ENCODE measurements at places on chromosomes 3 and 15.

DNA sequence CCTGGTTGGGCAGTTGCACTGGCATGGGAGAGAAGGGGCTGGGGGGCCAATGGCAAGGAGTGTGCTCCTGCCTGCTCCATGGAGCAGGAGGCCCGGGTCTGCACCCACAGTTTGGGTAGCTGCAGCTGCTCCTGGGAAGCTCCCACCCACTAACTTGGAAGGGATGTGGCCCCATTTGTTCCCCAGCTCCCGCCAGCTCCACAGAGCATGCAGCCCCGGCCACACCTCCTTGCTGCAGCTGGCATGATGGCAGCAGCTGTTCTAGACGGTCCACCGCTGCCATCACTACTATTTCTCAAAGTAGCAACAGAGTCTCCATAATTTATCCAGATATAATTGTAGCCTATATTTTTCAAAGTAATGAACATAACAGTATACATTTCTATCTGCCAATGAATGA is 65.8 kb downstream of the PIK3CB start:
- no peak for DNase-seq

GRCh38 chr15:70198441-70199123 is 100.9 kb upstream of the TLE3 start:
- no peak for DNase-seq

DNA sequence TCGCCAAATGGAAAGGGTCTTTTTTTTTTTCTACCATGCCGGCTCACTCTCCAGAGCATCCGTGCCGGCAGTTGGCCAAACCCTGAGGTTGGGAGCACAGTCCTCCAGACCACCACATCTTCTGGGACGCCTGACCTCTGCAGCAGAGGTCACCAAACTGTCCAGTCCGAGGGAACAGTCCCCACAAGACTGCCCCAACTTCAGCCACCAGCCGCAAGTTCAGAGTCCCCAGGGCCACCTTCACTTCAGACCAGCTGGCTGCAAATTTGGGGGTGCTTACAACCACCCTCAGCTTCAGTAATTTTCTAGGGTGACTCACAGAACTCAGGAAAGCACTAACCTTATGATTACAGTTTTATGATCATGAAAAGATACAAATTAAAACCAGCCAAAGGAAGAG is 28.9 kb downstream of the PLA2G4D start:
- no peak for DNase-seq

GRCh38 chr3:21792176-21792575 is 41.2 kb upstream of the ZNF385D start:
- no peak for DNase-seq

DNA sequence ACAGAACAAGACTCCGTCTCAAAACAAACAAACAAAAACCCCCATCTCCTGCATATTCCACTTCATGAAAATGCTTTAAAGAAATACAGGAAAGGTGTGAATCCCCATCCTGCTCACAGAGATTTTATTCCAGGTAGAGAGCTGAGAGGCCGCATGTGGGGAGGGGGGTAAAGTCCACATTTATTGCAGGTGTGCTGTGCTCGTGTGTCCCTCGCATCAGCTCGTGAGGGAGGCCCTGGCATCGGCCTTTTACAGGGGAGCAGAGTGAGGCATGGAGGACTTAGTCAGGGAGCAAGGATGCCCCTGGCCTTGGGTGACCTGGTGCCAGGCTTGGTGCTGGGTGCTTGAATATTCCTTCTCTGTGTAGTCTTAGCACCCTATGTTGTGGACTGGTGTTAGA is 413.5 kb upstream of the C2CD4B start:
- no peak for DNase-seq

DNA sequence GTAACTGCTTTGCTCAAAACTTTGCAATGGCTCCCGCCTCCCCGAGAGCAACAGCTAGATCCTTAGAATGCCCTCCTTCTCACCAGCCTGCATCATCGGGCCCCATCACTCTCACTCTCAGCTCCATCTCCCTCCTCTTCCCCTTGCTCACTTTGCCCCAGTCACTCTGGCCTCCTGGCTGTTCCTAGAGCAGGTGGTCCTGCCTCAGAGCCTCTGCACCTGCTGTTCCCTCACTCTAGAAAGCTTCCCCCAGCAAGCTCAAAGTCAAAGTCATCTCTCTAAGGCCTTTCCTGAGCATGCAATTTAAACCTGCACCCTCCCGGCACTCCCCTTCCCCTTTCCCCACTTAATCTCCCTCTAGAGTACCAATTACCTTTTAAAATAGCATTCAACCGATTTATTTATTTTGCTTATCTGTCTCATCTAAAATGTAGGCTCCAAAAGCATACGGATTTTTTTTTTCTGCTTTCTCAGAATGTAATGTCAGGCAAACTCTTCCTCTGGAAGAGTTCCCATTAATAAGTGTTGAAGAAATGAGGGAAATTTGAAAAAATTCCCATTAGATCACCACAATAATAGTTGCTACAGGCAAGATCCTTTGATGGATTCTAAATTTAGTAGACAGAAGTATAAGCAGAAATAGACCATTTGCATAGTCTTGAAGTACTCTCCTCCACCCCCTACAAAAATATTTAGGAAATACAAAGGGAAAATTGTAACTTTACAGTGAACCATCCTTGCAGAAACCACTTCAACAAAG is 15.9 kb upstream of the HES1 start:
- DNase-seq = no peak

- no peak for DNase-seq
Observed at GRCh38 chr3:146838221-146838620, 233.1 kb upstream of the PLSCR5 start.

GRCh38 chr3:106371971-106372805 is 503.4 kb upstream of the CBLB start:
- no peak for DNase-seq

DNA sequence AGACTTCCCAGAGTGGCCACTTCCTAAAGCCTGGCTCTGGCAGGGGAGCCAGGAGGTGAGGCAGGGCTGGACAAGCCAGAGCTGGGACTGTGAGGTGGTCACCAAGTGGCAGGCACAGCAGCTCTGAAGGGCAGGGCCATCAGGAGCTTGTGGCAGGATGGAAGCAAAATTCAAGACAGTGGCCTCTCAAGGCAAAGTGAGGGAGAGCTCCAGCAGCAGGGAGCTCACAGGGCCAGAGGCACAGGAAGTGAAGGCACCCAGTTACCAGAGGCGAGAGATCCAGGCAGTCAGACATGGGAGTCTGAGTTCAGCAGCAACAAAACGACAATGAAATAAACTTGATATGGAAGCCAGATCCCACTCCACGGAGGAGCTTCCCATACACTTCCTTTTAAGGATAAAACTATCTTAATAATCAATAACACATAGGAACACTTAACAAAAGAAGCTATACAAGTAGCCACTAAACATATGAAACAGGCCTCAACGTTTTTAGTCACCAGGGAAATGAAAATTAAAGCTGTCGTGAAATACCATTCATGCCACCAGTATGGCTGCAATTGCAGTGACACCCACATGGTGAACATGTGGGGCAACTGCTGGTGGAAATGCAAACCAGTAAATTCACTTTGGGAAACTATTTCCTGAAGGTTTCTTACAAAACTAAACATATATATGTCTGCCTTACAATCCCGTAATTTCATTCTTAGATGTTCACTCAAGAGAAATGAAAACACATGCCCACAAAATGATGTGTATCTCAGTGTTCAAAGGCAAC is 35.4 kb upstream of the TMEM158 start:
- DNase-seq = no peak

DNA sequence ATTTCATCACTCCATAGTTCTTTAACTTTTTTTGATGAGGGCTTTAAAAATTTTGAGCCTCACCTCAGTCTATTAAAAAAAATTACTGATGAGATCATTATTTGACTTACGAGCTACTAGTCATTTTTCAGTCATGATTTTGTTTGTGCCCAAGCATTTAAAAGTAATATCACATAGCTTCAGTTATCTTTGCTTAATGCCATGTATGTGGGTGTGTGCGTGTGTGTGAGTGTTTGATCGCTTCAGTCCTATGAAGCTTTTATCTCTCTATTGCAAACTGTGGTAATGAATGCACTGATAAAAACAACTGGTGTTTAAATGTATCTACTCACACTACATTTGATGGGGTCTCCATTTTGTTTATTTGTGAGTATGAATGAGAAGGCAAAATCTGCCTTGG is 49.8 kb downstream of the RSRC1 start:
- DNase-seq = no peak

DNA sequence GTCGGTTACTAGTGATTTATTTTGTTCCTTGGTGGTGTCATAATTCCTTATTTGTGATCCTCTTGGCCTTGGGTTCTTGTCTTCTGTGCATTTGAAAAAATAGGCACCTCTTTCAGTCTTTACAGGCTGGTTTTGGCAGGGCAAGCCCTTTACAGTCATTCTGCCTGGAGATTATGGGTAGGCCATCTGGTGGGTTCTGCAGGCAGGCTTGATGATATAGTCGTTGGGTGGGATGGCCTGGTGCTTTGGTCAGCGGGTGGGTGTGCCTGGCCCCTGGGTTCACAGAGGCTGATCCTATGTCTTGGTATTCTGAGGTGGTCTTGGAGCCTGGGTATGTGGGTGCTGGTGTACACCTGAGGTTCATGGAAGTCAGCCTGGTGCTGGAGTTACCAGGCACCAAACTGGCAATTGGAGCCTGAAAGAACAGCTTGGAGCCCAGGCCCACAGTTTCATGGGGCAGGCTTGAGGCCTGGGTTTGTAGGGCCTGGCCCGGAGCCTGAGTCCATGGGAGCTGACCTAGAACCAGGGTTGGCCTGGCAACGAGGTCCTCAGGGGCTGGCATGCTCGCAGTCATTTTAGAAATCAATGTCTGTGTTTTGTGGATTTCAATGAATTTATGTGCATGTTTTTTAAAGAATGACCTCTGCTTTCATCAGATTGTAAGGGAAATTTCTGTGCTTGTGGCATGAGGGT is 63.3 kb downstream of the DOCK3 start:
- DNase-seq = no peak

- no peak for DNase-seq
Observed at GRCh38 chr3:129467932-129468331, 27.9 kb downstream of the IFT122 start.

- no peak for DNase-seq
Observed at GRCh38 chr3:29145360-29145759, 135.5 kb upstream of the RBMS3 start.

- DNase-seq = no peak
Observed at GRCh38 chr15:50166216-50166615, 15.8 kb upstream of the SLC27A2 start.

DNA sequence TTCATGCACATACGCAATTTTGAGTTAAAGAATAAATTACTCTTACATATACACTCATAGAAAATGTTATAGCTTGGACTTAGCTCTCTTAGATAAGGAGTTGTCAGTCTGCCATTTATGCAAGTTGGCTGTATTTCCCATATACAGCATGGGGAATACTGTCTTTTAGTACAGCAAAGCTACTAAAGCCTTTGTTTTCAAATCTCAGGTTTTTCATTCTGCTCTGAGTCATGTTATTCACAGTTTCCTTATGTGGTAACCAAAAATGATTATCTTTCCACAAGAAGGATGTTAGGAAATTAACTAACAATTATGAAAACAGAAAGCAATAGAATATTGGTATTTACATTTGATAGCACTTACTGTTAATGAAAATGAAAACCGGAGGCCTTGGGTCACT is 4.3 kb upstream of the TIPARP start:
- DNase-seq = no peak

DNA sequence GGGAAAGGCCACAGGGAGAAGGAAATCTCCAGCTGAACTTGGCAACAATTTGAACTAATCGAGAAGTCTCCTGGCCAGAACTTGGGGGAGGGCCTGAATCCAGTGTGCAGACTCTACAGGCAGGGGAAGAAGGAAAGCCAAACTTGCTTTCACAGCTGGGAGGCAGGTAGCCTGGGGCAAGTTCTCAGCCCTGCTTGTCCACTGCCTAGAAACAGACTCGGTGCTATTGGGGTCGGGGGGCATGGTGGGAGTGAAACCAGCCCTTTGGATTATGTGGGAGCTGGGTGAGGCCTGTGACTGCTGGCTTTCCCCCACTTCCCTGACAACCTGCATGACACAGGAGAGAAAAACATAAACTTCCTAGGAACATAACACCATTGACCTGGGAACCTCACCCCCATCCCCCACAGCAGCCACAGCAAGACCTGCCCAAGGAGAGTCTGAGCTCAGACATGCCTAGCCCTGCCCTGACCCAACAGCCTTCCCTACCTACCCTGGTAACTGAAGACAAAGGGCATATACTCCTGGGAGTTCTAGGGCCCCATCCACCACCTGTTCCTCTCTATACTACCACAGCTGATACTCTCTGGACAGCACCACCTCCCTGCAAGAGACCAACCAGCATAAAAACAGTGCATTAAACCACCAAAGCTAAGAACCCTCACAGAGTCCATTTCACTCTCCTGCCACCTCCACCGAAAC is 103.7 kb upstream of the MNS1 start:
- DNase-seq = no peak

DNA sequence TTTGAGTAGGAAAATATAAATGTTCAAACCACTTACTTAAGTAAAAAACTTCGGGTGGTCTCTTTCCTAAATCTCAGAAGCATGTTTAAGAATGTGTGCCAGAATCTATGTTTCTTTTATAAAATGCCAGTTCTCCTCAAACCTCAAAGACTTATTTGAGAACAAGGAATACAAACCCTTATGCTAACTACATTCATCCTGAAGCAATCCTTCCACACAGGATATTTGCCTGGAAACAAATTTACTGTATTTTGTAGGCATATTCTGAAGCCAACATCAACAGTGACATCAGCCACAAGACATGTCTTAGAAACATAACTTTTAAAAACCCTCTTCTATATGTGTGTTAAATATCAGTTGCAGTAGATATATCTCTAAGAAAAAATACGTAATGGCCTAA is 1077.0 kb downstream of the ROBO1 start:
- DNase-seq = no peak

GRCh38 chr15:80695099-80695910 is at the start of gene ABHD17C:
TSS of gene ABHD17C (plus strand) at chr15:80695310. CDS start at chr15:80695430, 120 bp downstream.
- no peak for DNase-seq

DNA sequence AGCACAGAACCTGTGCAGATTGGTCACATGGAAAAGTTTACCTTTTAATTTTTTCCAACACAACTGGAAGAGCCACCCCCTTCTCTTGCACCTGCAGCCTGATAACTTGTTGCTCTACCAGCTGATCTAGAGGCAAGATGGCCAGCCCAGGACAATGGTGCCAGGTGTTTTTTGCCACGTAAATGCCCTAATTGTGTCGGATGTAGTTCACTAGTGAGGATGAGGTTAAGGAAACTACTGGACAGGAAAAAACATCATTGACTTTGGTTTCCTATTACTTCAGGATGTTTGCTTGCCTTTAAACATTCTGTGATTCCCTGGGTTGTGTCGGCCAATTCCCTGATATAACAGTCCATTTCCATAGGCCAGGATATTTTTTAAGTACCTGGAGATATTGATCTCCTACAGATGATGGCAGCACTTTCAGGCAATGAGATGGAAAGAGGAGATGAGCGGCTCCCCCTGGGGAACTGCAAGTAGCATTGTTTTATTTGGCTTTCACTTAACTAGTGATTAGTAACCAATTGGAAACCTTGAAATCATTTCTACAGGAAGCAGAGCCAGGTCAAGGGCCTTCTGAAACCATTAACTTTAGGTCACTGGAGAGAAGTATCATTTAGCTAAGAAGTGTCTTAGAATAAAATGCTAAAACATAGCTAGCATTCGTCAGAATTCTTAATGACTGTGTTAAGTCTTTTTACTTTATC is 72.5 kb downstream of the OSBPL10 start:
- no peak for DNase-seq

- DNase-seq = no peak
Observed at GRCh38 chr3:185928496-185928895, 9.3 kb downstream of the TRA2B start.
